Activated CD4-positive, CD25-positive, alpha-beta regulatory T cell treated with anti-CD3 and anti-CD28 coated beads, Interleukin-2, amount 50 U/mL, for 16 hours (primary cell): ENCODE measurements at places on chromosomes 2 and 18.

DNA sequence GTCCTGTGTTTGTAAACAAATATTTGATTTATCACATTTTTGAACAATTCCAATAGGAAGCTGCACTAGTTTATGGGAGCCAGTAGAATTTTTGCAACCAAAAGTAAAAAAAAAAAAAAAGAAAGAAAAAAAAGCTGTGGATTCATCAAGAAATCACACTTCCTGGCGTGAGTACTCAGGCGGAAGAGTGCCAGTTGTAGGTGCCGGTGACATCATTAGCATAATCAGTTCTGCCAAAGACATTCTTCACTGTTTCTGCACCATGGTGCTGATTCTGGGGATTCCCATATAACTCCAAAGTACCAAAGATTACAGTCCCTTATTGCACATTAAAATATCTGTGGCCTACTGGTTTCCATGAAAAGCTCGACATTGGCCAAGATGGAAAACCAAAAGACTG lies 32.8 kb downstream of the RAPGEF4 start:
- DNase-seq = no peak

GRCh38 chr18:6058941-6059340 lies 163.6 kb upstream of the TMEM200C start:
- no peak for DNase-seq

DNA sequence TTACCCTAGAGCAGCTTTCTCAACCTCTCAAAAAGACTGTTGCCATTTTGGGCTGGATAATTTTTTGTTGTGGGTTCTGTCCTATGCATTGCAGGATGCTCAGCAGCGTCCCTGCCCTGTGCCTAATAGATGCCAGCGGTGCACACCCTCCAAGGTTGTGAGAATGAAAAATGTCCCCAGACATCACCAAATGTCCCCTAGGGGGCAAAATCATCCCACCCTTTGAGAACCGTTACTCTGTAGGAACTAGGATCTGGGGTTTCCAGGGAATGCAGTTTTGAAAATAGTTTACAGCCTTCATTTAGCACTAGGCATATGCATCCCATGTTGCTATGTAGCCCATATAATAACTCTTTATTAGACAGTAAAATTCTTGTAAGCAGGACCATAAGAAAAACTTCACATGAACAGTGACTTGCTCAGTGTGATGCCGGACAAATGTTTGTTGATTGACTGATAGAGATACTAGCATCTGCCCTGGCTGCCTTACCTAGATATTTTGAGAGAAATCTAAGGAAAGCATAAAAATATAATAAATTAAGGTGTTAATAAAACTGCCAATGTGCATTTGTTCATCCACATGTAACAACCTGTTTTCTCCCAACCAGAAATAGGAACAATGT lies 79.2 kb upstream of the EPC2 start:
- no peak for DNase-seq

DNA sequence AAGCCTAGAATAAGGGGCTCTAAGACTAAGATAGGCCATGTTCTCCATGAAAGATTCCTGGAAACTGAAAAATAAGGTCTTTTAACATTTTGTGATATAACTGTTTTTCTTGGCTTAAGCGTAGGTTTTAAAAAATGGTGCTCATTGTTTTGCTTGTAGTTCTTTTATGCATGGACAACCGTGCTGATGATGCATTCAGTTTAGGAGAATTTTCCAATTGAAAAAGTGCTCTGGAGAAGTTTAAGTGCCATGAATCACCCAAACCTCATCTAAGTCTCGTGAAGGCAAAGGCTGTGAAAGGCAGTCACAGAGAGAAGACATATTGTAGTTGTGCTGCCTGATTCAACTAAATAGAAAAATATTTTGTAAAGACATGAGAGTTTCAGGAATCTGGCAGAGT lies 111.8 kb upstream of the GAREM1 start:
- no peak for DNase-seq

- no peak for DNase-seq
Observed at GRCh38 chr2:229169751-229170150, 101.3 kb downstream of the PID1 start.

DNA sequence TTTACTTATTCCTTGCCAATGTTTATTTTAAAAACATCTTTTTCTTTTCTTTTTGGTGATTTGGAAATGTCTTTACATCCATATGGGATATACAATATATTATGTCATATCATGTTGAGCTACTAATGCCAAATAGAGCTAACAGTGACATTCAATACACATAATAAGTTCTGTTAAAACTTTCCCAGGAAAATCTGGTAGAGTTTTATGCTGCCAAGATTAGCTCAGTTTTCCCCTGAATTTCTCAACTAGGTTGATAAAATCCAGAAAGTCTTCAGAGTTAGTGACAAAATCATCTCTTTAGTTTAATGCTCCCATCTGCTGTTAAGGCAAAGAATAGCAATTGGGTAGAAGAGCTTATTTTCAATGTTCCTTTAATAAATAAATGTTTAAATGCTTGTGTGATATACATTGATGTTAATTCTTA lies 9.9 kb downstream of the COL3A1 start:
- no peak for DNase-seq

DNA sequence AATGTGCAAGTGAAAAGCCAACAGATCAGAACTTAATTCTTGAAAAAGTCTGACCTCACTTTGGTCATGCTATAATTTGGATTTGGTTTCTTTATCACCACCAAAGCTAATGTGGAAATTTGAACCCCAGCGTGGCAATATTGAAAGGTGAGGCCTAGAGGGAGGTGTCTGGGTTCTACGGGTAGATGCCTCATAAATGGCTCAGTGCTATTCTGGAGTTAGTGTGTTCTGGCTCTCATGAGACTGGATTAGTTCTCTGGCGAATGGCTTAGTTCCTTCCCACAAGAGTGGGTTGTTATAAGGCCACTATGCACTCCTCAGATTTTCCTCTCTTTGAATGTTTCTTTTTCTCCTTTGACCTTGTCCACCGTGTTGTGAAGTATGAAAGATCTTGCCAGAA lies 22.3 kb downstream of the ORC4 start:
- DNase-seq = no peak

DNA sequence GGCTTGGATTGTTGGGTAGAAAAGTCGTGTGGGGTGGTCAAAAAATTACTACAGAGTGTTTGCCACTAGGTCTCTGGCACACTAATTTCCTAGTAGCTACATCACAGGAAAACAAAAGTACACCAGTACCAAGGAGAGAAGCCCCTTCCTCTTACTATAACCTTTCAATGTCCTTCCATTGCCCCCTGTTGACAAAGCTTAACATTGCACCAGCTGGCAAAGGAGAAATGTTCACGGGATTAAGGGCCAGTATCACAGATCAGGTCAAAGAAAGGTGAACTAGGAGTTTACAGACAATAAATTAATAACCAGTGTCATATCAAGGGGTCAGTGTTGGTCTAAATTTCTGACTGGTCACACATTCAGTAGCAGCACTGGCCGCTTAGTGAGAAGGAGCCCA lies 1139.6 kb upstream of the FAM98A start:
- DNase-seq = no peak

DNA sequence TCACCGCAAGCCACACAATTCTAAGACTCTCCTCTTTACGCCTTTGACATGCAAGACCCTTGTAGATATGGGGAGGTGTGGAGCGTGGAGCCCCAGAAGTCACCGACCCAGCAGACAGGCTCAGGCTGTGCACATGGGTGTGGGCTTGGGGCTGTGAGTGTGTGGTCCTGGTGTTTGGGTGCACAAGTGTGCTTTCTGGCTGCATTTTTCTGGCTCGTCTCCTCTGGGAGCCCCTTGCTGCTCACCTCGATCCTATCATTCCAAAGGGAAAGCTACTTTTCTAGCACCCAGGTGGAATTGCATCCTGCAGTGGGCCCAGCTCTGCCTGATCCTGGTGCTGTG lies 143.0 kb downstream of the ACOXL start:
- no peak for DNase-seq

DNA sequence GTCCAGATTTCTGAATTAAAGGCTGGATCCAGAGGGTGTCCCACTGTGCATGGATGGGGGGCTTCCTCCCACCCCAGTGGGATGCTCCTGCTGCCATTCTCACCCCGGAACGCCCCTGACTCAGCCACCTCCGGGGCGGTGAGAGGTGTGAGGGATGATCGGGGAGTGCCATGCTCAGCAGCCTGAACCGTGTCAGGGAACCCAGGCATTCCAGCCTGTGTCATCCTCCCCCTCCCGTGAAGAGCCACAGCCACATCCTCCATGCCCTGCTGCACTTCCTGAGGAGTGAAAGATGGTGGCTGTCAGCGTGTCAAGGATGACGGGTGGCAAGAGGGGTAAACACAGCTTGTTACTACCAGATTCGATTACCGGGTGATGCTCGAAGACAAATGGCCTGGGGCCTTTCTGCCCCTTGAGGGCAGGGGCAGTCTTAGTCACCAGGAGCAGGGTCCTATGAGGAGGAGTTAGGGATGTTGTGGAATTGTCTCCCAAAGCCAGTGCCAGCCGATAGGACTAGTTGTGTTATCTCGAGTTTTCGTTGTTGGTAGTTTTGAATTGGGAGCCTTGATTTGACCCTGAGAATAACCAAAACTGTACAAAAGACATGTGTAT lies 80.8 kb downstream of the TCF7L1 start:
- DNase-seq = no peak

DNA sequence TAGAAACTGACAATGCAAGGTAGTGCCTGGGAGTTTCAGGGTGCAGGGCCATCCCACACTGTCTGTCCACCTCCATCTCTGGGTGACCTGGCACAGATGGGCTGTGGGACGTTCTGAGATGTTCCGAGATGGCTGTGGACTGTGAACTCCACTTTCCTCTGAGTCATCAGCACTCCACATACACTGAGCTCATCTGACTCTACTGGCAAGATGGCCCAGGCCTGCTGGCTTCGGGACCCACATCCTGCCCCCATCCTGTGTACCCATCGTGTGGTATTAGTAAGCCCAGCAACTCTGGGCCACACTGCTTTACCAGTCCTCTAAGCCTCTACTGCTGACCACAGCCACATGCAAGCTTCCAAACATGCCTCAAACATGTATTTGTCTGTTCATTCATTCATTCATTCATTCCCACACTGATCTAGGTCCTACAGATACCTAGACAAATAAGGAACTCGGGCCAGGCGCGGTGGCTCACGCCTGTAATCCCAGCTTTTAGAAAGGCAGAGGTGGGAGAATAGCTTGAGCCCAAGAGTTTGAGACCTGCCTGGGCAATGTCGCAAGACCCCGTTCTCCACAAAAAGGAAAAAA lies 124.8 kb upstream of the CXCR4 start:
- DNase-seq = no peak

DNA sequence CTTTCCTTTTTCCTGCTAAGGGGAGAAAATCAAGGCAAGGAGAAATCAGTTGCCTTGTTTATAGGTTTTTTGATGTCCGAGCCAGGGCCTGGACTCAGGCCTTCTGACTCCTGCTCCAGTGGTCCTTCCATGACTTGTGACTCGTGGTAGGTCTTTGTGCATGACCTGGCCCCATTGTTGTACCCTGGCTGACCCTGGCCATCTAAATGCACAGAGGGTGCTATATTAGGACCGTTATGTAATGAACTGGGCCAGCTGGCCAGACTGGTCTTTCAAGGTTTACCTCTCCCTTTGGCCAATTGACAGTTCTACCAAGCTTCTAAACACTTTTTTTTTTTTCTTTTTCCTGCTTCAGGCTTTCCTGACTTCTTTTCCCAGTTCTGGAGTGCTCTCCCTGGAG lies 81.1 kb downstream of the SETBP1 start:
- DNase-seq = no peak

DNA sequence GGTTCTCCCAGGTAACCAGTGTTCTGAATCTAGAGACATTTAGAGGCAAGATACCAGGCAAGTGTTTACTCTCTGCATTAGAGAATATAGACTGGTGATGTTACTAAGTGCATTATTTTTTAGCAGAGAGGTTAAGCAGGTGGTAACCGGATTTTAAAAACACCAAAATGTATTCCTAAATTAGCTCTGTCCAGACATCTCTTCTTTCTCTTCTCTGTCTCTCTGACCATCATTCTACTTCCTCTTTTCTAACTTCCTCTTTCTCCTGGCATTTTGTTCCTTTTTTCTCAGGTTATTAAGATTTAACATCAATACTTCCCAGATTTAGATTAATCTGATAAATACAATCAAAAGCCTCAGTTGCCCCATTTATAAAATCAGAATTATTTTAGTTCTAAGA lies 31.7 kb upstream of the DYNC1I2 start:
- DNase-seq = no peak

- no peak for DNase-seq
Observed at GRCh38 chr2:231462729-231463465, 1.4 kb downstream of the NCL start.

- no peak for DNase-seq
Observed at GRCh38 chr18:44937960-44938719, 257.5 kb downstream of the SETBP1 start.

DNA sequence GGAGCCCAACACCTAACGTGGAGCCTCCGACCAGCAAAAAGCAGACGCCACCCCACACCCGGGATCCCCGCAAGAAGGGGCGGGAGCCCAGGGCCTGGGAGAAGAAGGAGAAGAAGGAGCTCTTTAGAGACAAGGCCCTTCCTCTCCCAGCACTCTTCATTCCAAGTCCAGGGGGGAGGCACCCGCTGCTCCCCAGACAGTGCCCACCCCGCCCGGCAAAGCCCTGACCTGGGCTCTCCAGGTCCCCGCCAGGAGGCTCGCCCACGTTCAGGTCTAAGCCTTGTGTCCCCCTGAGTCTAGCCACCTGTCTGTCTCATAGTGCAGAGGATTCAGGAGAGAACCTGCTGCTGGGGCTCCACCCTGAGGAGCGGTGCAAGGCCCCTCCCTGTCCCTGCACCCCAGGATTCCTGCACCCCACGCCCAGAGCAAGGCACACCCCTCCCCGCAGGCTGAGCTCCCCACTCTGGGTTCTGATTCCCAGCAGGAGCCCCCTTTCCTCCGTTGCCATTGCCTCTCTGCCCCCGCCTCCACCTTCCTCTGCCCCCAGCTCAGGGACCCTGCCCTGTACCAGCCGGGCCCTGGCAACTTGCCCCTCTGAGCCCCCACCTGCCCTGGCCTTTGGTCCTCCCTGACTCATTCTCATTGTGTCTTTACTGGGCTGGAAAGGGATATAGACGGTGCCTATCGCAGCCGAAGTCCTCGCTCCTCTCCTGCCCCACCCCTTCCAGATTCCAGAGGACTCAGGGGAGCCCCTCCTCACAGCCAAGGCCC lies 33.5 kb upstream of the GPC1 start:
- DNase-seq = no peak
